ENCODE measurements at places on chromosomes 5 and 9.
A peak's percentile ranks its signal among the peaks of the same experiment; 100 is the strongest.

GRCh38 chr9:126131066-126132010 is 195.3 kb upstream of the MVB12B start:
- no peak for DNase-seq

GRCh38 chr9:131645078-131645776 is 94.6 kb downstream of the RAPGEF1 start:
- peak; percentile 69 for DNase-seq

- DNase-seq = no peak
Measured at GRCh38 chr5:10151656-10152055, 98.0 kb downstream of the ATPSCKMT start.

- DNase-seq = no peak
Measured at GRCh38 chr9:95090023-95090791, 227.3 kb downstream of the FANCC start.

- no peak for DNase-seq
Measured at GRCh38 chr5:163658702-163659567, 153.5 kb downstream of the MAT2B start.

DNA sequence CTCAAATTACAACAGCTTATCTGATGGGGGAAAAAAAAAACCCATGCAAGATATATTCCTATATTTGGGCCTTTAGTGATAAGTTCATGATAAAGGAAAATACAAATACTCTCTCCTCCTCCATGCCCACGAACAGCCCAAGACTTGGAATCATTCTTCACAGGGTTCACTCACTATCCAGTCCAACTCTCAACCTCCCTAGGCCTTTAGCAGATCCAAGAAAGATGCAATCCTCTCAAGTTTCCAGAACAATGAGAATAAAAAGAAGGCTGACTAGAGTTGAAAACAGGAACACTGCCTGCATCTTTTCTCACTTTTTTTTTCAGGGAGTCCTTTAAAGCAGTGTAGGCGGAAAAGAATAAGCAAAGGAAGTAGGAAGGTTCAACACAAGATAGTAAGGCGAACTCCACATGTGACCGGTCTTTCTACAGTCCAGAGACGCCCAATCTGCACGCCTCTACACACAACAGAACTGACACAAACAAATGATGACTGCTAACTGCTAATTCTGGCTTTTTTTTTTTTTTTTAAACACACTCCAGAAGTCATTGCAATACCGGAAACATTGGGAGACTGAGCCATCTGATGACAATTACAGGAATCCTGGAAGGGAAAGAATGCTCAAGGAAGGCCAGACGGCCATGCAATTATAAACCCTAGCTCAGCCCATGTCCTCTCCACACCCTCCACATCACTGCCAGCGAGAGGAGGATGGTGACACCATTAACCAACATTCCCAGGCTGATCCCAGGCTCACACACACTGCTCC is 75.4 kb downstream of the BNC2 start:
- peak; percentile 94 for DNase-seq

- DNase-seq = no peak
Measured at GRCh38 chr5:98217138-98217537, 556.3 kb upstream of the RGMB start.

DNA sequence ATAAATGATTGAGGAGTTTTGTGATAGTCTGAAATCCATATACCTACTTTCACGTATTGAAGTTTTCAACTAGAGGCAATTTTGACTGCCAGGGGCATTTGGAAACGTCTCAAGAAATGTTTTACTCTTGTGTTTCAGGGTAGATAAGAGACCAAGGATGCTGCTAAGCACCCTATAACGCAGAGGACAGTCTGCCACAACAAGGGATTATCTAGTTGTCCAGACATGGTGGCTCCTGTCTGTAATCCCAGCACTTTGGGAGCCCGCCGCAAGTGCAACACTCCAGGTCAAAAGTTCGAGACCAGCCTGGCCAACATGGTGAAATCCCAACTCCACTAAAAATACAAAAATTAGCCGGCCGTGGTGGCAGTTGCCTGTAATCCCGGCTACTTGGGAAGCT is 133.7 kb upstream of the CCNG1 start:
- DNase-seq = no peak

DNA sequence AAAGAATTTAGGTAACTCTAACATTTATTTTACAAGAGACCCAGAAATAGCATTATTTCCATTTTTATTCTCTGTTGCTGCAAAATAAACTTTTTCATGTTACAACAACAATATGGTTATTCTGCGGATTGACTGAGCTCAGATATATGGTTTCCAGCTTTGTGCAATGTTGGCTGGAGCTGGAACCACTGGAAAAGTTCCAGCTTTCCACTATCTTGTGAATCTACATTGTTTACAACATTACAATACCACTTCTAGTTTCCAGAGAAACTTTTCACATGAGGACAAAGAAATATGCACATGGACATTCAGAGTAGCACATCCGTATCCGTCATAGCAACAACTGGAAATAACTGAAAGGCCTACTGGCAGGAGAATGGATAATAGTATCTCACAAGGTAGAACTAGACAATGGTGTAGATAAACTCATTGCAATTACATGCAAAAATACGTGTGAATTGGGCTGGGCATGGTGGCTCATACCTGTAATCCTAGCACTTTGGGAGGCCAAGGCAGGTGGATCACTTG is 436.1 kb upstream of the ADAMTS16 start:
- no peak for DNase-seq

DNA sequence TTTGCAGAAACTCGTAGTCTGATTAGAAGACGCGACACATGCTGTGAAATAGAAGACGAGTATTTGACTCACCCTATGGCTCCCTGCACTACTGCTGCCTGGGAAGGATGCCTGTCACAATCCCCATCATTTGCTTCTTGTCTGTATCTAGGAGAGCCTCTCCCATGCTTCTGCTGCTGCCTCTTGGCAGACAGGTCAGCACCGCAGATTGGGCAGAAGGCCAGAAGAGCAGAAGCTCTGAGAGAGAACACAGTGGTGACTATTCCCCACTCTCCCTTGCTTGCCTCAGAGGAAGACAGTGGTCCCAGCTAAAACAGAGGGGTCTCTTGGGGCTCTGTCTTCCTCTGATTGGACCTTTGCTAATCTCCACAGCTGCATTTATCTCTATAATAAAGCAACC is 84.0 kb upstream of the SMIM32 start:
- DNase-seq = no peak

- no peak for DNase-seq
Measured at GRCh38 chr5:122385808-122386207, 73.8 kb downstream of the SNCAIP start.

DNA sequence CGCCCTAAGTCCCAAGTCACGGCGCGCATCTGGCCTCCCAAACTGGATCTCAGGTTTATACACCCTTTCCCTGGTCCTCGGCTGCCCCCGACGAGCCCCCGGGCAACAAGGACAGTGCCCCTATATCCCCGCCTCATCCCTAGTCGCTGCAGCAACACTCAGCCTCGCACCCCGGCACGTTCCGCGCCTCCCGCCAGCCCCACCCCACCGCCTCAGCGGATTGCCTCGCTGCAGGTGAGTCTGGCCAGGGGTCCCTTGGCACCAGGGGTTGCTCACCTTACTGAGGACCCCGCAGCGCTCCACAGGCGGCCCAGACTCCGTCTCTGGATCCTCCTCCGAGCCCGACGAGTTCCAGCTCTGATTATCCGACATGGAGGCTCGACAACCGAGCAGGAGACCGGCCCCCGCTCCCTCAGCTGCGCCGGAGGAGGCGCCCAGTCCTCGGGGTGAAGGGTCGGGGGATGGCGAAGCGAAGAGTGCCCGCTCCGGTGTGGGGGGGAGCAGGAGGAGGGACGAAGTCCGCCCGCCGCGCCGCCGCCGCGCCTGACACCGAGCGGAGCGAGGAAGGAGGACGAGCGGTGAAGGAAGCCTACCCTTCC is 494 bp downstream of the CERT1 start:
- no peak for DNase-seq

DNA sequence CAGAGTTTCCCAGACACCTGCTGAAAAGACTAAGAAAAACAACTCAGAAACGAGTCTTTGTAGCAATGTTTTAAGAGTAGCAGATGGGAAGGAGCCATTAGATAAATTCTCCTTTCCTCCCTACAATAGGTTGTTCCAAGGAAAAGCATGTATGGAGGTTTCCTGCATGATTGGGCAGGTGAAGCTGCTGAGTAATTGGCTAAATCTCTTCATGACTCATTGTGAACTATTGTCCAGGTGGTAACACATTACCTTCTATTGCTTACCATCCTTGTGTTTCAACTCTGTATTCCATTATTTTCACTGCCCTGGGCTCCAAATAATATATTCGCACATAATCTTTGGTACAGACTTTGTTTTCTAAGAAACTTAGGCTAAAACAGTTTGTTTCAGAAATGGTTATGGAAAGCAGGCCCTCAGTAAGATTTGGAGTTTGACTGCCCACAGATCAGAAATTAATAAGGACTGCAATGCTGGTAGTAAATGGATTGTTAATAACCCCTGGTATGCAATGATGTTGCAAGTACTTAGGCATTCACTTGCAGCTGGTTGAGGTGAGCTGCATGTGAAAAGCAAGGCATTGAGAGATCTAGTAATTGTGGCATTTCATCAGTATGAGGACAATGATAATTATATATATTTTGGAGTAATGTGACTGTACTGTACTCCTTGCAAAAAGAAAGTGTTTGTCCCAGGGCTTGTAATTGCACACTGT is 281.4 kb upstream of the VLDLR start:
- DNase-seq = no peak

DNA sequence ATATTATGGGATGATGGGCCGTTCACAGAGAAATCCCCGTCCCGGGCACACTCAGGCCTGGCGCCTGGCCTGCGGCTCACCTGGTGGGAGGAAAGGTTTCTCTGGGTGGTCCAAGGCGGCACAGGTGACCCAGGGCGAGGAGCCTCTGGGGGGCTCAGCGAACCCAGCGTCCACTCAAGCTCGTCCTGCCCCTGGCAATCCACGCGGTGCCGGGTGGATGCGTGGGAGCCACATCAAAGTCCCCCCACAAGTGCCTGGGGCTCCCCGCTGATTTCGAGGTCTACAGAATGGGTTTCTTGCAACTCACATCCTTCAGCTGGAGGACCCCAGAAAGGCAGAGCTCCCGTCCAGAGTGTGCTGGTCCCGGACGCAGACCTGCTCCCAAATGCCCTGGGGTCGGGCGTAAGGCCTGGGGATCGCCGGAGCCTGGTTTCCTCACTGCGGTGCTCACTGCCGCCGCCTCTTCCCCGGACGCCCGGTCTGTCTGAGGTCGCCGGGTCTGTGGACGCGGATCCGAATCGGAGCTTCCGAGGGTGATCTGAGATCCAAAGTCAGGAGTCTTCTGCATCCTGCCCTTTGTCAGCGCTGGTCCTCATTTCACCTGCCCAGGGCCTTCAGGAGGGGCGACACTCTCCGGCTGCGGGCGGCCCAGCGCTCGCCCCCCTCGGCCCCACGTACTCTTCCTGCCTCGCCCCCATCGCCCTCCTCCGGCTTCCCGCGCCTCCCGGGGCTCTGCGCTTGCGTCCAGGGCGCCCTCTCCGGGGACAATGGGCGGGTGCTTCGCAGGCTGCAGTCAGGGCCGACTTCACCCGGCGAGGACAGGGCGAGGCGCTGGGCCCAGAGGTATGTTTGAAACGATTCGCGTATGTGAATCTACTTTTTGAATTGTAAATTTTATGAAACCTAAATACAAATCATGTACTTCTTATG is 20.0 kb upstream of the RUFY1 start:
- DNase-seq = peak; percentile 50

- peak; percentile 60 for DNase-seq
Measured at GRCh38 chr5:171207256-171207847, 101.7 kb upstream of the TLX3 start.

- DNase-seq = no peak
Measured at GRCh38 chr9:130010151-130010988, 32.6 kb downstream of the FNBP1 start.

- no peak for DNase-seq
Measured at GRCh38 chr9:114166614-114167572, 11.6 kb downstream of the COL27A1 start.

DNA sequence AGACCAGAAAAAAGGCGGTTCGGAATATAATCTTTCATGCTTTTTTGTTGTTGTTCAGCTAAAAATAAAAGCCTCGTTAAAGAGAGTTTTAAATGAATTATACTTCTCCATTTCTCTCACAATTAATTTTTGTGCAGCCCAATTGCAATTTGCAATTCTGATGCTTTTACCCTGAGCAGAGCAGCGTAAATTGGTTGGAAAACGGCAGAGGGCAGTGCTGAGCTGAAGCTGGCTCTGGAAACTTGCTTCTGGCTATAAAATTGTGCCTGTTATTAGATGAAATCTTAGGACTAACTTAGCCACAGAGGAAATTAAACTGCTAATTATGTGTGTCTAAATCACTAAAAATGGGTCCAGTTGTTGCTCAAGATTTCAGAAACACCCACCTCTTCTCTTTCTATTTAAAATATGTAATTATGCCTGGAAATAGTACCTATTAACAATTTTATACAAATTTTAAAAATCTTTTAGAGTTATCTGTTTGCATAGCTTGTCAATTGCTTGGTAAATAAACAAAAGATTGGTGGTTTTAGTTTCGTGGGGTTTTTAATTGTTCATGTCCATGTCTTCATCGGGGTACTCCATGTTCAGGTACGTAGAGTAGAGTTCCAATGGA is 441.8 kb upstream of the TLE4 start:
- DNase-seq = peak; percentile 54

- no peak for DNase-seq
Measured at GRCh38 chr9:119544492-119544891, 175.3 kb upstream of the BRINP1 start.

DNA sequence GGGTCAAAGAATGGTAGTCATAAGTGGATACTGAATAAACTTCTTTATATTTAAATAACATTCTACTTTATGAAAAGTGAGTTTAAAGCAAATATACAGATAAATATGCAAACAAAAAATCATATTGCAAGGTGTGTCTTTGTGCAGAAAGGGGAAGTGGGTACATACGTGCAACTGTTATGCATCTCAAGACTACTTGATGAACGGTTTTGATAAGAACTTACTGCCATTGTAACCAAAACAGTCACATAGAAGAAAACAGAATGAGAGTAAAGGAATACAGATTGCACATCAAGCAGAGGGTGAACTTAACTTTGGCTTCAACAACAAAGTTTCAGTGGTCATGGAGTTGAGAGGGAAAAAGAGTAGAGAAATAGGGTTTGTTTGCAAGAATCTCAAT is 9.9 kb downstream of the CAMK4 start:
- DNase-seq = no peak

GRCh38 chr9:10112070-10112469 is 500.7 kb downstream of the PTPRD start:
- no peak for DNase-seq

DNA sequence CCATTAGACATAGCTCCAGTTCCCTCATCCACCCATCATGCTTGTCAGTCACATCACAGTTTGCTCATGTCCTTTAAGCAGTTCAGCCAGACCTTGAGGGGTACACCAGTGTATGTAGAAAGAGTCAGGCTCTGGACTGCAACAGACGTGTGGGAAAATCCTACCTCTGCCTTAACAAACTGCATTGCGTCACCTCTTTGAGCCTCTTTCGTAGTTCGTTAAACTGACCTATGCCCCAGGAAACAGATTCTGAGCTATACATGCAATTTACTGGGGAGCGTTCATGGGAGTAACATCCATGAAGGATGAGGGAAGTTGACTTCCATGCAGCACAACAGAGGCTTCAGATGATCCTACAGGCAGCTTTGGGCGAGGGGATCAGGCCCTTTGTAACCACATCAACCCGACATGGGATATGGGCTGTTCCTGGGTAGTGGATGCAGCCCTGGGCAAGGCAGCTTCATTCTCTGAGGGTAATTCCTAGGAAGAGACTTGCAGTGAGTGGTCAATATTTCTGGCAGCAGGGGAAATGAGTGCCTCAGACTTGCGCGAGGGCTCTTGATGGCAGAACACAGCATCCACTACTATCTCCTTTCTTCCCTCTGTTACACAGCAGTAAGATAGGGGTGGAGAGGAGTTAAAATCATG is 4.3 kb downstream of the SPINK4 start:
- DNase-seq = no peak
